ENCODE measurements at places on chromosomes 11 and 22.
A peak's percentile ranks its signal among the peaks of the same experiment; 100 is the strongest.

GRCh38 chr11:123122852-123123251, 60.9 kb upstream of the HSPA8 start:
- no peak for DNase-seq

GRCh38 chr11:11973361-11973800, 35.0 kb downstream of the DKK3 start:
- no peak for DNase-seq

DNA sequence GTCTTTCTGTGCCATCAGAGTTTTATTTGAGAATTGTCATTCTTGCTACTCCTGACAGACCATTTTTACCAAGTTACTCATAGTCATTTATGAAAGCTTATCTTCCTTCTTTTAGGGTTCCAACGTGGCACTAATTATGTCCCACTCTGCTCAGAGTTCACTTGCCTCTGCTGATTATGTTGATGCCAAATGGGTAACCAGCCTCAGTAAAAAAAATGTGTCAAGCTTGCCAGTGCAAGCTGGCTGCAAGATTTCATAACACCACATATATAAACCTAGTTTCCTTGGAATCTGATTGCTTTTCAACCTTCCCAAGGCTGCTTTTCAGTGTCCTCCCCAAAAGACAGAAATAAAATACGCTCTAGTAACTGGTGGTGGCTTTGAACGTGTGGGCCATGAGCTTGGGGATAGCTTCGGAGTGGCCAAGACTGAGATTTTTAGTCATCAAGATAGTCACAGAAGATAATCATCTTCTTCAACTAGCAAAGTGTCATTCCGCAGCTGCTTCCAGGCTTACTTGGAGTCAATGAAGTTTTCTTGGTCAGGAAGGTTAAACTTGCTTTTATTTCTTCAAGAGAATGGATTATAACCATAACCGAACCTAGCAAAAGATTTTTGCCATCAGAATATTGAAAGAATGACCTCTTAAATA, 29.5 kb upstream of the APOA1 start:
- no peak for DNase-seq

DNA sequence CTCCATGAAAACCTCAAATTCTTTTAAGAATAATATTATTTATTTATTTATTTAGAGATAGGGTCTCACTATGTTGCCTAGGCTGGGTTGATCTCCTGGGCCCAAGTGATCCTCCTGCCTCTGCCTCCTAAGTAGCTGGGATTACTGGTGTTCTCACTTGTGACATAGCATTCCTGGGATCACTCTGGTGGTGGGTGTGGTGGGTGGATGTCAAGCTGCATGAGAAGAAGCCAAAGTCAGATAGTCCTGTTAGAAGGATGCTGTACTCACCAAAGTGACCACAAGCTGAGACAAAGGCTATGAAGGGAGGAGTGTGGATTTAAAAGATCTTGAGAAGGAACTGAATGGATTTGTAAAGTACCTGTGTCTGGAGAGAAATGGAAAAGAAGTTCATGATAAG, 87.9 kb upstream of the SPON1 start:
- no peak for DNase-seq

DNA sequence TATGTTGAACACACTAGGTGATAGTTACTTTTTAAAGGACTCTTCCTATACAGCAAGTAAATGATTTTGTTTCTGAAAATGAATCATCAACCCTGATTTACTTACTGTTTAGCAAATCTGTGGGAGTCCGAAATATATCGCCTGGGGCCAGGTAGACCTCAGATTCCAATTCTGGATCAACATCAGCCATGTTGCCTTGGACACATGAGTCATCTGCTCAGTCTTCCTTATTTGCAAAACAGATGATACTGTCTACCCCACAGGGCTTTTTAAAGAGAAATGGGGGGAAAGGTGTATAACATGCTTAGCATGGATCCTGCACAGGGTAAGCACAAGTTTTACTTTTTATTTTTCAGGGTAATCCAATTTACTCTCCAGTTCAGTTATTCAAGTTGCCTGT, 324.2 kb downstream of the TENM4 start:
- no peak for DNase-seq

DNA sequence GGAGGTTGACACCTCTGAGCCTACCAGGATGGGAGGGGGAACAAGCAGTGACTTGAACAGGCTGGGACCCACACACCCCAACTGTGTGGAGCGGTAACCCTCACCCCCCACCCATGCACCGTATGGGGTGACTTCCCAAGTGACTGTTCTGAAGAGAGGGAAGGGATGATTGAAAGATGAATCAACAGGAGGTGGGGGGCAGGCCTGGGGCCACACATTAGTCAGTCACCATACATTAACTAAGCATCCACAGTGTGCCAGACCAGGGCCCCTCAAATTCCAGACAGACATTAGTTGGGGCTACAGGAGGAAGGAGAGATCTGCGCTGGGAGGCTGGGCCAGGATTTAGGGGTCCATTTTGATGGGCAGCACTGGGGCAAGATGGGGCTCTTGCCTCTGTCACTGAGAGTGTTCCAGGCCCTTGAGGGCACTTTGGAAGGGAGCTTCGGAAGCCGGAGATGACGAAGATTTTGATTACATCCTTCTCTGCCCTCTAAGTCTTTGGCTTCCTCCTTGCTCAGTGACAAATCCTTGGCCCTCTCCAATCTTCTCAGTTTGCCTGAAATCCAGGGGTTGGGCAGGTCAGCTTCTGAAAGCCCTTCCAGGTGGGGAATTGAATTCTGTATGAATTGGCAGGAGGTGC, 966 bp downstream of the SMTN start:
- no peak for DNase-seq

- no peak for DNase-seq
Observed at GRCh38 chr22:22094514-22094913, 111.9 kb upstream of the TOP3B start.

GRCh38 chr11:70799386-70799785, 401.1 kb downstream of the CTTN start:
- DNase-seq = no peak

DNA sequence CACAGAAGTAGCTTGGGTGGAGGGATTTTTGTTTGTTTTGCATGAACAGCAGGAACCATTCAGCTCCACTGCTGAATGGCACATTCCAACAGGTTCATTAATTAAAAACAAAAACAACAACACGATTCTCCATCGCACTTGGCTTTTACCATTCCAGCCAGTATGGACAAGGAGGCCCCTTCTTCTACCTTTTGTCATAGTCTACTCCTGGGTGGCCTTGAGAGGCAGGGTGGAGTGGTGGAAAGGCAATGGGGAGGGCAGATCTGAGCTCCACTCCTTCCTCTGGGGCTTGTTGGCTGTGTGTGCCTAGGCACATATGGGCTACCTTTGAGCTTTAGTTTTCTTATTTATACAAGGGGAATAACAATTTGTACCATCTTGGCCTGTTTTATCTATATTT, 4.8 kb downstream of the TIMP3 start:
- no peak for DNase-seq

DNA sequence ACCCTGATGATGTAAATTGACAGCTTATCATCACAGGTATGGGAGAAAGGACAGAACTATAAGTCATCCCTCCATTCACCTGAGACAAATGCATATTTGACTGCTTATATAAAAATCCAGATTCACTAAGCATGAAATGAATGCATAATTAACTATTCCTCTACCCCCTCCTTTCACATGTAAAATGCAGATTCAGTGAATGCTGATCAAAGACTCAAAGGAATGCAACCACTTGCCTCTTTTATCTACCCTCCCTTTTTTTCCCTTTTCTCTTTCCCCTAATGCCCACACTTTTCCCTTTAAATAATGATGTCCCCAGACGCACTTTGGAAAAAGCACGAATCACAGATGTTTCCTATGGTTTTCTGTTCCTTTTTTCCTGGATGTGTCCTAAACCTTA, 4.5 kb upstream of the PLAAT4 start:
- no peak for DNase-seq

DNA sequence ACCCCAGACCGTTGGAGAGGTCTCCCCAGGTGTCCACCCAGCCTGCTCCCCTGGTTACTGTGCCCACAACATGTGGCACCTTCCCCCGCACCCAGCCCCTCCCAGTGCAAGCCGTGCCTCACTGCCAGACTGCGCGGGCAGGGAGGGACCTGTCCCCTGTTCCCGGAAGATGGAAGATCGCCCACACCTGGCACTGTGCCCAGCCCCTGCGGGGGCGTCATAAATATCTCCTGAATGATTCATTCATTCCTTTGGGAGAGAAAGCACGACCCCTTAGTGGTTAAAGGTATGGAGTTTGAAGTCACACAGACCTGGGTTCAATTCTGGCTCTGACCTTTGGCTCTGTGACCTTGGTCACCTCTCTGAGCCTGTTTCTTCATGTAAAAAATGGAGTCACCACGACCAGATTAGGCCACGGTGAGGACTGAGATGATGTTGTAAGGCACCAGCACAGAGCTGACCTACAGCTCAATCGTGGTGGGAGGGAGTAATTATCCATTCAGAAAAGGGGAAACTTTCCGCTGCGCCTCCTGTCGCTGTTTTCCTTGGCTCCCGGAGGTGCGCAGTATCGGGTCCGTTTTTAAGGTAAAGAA, 497 bp upstream of the SYT12 start:
- no peak for DNase-seq

GRCh38 chr22:16972311-16972710, 35.7 kb downstream of the GAB4 start:
- DNase-seq = no peak

GRCh38 chr11:124898711-124899110, 1.0 kb upstream of the ROBO4 start:
- no peak for DNase-seq

DNA sequence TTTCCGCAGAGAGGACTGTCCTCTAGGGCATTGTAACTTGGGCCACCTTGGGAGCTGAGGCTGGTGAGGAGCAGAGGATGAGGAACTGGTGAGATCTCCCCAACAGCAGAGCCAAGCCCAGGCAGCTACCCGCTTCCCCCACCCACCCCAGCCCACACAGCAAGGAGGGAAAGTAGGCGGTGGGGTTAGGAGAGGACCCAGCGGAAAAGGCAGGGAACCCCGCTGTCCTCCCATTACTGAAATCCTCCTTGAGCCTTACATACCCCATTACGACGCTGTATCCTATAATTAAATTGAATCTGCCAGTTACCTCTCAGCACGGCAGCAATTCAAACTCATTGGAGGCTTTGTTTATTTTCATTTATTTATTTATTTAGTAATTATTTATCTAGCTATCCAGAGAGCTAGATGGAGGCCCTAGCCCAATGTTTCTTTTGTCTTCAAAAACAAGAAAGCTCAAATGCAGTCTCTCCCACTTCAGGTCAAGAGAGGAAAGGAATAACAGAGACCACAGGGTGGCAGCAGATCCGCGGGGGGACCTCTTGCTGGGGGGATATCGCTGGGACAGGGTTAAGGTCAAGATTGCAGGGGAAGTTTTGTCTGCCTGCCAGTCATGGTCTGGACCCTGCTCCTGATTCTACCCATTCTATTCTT, 218.0 kb downstream of the ST3GAL4 start:
- DNase-seq = no peak

GRCh38 chr22:31603574-31603973, 58.4 kb downstream of the PISD start:
- no peak for DNase-seq

- DNase-seq = peak; percentile 62
Observed at GRCh38 chr11:93654226-93654625, 7.3 kb upstream of the CEP295 start.

DNA sequence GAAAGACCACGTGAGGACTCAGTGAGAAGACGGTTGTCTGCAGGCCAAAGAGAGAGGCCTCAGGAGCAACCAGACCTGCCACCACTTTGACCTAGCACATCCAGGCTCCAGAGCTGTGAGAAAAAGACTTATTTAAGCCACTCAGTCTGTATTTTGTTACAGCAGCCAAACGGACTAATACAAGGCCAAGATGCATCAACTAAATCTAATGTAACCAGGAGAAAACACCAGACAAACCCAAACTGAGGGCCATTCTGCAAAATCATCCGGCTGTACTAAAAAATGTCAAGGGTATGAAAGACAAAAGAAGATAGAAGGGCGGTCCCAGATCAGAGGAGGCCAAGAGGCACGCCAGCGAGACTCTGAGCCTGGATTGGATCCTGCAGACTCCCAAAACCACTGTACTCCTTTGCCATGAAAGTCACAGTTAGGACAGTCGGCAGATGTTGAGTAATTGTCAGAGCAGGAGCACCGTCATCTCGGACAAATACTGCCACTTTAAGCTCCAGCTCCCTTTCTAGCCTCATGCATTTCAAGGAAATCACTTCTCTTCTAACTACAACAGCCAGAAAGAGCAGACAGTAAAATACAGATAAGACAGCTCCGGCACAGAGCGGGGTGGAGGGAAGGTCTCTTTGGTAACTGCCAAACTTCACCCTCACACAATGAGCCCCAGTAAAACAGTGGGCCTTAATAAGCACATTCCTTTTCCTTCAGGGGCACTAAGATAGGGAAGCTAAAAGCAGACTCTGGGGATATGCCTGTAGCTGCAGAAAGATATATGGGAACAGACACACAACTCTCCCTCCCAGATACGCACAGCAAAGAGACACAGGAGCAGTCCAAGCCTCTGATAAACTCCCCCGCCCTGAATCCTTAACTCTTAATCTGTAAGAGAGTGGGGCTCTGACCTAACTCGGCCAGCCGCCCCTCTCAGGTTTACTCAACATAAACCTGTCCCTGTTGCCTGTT, 3.5 kb upstream of the ZP1 start:
- DNase-seq = no peak

DNA sequence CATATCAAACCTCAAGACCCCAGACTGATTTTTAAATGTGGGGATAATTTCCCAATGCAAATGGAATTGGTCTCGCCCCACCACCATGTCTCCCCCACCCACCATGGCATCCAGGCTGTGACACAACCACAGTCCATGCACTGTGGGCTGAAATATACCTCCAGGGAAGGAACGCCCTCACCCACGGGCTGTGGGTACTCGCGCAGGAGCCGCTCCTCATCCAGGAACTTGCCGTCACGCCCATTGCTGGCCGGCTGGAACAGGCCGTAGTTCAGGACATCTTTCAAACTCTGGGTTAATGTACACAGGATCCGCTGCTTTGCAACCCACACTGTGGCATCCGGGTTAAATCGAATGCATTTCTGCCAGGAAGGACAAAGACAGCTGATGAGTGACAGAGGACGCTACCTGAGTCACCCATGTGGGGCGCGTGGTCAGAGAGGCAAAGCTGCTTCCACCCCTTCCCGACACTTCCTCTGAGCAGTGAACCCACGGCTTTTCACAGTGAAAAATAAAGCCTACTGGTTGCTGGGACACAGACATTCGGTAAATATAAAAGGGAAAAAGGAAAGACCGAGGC, 133.6 kb downstream of the SHANK2 start:
- no peak for DNase-seq

DNA sequence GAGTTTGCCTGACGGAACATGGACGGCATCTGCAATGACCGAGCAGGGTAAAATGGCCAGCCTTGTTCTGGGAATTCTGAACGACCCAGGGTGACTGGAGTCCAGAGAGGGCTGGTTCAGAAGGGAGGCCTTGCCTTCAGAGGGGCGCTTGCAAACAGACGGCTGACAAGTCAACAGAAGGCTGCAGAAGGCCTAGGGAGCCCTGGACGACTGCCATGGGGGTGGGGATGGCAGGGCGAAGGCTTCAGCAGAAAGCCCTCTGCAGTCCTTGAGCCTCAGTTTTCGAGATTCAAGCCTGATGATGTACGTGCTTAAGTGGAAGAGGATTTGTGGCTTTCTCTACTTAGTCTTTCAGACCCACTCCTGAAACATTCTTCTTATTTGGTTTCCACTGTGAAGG, 117.1 kb upstream of the TBCEL start:
- DNase-seq = no peak

GRCh38 chr11:121644187-121644512, 191.4 kb upstream of the SORL1-AS1 start:
- no peak for DNase-seq
